ENCODE measurements at places on chromosomes 3 and 15.

DNA sequence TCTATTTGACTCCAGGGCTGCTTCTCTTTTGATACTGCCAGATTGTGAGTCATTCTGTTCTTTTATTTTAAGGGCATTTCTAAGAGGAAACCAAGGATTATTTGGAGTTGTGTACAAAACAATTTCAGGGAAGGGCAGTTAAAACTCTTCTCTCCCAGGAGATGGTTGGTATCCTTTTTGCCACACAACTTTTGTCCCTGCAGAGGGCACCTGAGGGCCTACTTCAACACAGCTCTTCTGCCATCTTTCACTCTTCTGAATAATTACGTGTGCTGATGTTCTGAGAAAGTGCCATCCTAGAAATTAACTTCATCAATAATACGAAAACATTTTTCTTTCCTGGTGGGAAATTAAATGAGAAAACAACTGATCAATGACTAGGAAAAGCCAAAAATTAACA is 75.7 kb upstream of the GADL1 start:
- DNase-seq, result no peak

GRCh38 chr15:62444104-62445022 is 279.3 kb upstream of the C2CD4B start:
- no peak for DNase-seq

GRCh38 chr15:96087180-96087884 is 243.2 kb upstream of the NR2F2 start:
- DNase-seq, result no peak

DNA sequence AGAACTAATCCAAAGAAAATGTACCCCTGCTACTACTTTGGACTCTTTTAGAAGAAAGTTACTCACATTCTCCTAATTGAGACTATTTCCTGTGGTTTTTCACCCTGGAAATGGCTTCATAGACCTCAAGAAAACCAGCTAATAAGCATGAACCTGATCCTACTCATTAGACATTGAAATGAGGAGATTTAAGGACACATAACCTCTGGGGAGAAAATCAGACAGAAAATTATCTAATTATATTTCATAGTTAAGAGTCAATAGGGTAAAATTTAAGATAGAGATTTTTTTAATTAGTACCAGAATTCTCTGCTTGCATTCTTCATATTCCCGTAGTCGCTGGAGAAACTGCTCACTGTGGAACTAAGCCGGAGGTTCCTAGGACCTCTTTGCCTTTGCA is 114.6 kb upstream of the ACP3 start:
- no peak for DNase-seq

DNA sequence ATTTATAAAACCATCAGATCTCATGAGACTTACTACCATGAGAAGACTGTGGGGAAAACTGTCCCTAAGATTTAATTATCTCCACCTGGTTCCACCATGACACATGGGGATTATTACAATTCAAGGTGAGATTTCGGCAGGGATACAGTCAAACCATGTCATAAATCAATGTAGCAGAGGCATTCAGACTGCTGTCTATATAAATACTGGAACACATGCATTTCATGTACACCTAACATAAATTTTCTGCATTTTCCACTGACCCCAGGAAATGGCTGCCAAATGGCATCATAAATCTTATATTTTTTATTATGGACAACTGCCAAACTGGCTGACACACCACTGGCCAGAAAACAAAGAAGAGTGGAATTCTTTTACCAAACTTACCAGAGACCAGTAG is 755.1 kb upstream of the EPHA6 start:
- no peak for DNase-seq

DNA sequence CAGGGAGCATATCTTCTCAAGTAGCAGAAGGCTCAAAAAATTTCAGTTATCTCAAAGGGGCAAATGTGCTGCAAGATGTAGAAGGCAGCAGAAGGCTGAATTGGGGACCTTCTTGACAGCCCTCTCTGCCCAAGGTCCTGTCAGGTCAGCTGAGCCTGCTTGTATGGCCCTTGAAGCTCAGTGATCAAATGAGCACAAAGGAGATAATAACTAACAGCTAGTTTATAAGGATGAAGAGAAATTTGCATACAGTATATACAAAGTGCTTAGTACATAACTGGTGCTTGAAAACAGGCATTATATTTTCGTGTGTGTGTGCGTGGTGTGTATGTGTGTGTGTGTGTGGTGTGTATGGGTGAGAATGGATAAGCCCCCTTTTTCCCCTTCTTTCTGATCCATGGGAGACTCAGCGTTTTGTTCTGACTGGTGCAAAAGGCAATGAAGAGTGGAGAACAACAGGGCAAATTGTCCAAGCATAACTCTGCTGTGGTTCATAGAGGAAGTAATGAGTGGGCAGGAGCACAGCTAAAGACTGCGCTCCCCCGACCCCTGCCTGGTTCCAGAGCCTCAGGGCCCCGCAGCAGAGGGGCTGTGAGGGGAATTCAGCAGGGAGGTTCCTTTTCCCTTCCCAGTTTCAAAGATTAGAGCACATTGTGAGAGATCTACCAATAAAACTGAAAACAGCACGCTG is 356.8 kb upstream of the NR2F2 start:
- DNase-seq, result no peak

DNA sequence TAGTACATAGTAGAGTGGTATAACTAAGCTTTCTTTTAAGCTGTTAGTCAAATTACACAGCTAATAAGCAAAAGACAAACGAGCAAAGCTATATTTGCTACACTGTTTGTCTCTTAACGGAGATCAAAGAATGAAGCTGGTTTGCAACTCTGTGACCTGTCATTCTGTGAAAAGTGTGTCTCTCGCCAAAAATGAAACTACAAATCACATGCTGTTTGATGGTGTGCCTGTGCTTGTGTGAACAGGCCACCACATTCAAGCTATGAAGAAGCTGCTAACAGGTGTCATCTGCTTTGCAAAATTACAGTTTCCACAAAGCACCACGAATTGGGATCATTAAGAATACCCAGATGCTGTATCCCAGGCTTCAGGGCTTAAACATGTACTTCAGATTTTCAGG is 667.8 kb upstream of the NAALADL2 start:
- no peak for DNase-seq

DNA sequence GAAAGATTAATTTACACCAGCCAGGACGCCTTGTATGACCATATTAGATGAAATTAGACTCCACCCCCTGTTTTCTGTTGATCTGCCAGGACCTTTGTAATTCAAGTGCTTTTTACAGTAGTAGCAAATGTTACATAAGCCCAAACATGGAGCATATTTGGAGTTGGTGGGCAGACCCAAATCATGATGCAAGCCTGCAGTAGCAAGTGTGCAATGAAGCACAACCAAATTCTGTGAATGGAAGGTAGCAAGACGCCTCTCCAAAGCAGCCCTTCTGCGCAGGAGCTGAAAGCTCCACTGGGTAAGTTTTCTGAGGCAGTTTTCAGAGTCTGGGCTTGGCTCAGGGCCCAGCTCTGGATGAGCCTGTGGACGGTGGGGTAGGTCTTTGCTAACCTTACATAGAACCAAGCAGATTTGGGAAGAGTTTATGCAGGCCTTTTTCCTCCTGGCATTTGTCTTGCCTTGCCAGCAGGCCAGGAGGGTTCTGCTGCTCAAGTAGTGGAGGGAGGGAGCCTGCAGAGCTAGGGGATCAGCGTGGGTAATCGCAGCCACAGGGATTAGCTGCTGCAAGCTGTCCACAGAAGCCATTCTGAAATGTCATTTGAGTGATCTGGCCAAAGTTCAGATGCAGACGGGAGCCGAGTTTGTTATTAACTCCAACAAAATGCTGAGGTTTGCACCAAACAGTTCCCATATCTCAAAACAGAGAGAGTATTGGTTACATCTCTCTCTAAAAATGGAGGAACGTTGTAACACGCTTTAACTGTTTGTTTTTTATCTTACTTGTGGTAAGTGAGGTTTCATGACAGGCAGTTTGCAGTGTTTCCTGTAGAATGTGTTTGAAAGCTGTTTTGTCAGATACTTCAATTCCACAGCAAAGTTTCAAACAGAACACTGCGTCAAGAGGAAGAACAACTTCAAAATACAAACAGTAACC is 55.4 kb downstream of the PSMD6 start:
- peak; percentile 61 for DNase-seq

- DNase-seq, result no peak
These were observed 13.4 kb downstream of the SEMA7A start for GRCh38 chr15:74420193-74420905.

DNA sequence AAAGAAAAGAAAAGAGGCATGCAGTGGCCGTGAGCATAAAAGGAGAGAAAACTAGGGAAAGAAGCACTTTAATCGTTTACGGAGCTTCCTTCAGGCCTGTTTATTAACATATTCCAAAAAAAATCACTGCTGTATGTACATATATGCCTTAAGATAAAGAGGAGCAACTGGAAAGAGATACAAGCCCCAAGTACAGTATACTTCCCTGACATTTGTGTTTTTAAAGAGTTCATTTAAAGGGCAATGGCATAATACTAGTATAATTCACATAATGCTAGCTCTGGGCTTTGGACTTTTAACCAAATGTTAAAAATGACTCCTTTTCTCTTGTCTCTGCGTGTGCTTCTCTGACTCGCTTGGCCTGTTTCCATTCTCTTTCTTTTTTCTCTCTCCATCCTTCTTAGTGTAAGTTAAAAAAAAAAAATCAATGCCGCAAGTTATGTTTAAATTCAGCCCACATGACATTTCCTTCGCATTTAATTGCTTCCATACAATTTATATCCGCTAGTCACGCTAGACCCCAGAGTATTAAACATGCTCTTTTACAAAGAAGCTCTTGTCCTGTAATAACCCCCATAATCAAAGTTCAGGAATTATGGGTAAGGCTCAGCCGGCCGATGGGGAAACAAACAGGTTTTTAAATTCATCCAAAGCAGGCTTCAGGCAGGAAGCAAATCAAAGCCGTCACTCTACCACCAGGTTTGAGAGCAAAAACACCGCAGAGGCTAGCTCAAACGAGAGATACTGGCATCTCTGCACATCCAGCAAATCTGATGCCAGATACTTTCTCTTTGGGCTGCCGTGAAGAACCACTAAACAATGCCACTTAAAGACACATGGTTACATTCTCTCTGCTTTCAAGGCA is 19.4 kb downstream of the WWTR1 start:
- DNase-seq, result peak; percentile 19

GRCh38 chr15:22904736-22905135 is 66.3 kb downstream of the NIPA2 start:
- DNase-seq, result peak; percentile 55

- no peak for DNase-seq
These were observed 128.4 kb upstream of the SMAD3 start for GRCh38 chr15:66936861-66937582.

GRCh38 chr3:106299300-106300098 is 430.7 kb upstream of the CBLB start:
- DNase-seq, result no peak

DNA sequence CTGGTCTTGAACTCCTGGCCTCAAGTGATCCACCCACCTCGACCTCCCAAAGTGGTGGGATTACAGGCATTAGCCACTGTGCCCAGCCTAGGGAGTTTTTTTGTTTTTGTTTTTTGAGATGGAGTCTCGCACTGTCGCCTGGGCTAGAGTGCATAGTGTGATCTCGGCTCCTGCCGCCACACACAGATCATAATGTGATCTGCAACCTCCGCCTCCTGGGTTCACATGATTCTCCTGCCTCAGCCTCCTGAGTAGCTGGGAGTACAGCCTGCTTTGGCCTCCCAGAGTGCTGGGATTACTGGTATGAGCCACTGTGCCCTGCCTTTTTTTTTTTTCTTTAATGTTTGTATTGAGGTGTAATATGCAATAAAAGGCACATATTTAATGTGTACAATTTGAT is 78.2 kb downstream of the SMAD3 start:
- no peak for DNase-seq

DNA sequence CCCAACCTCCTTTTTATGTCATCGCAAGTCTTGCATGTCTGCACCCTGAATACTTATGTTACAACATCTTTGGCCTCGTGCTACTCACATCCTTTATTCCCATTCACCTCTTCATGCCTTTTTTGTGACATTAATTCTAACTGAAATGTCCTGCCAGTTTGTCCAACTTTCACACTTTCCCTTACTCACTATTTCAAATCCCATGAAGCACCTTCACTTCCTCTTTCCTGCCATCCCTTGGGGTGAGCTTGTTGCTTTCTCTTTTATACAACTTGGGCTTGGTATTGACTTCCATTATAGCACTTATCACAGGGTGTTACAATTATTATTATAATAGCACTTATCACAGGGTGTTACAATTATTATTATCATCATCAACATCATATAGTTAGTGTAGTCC is 496.3 kb downstream of the NLGN1 start:
- DNase-seq, result no peak

GRCh38 chr3:46455231-46456115 is 9.2 kb downstream of the LTF start:
- DNase-seq, result no peak

- no peak for DNase-seq
These were observed 32.3 kb downstream of the ATP13A5 start for GRCh38 chr3:193346259-193346658.

DNA sequence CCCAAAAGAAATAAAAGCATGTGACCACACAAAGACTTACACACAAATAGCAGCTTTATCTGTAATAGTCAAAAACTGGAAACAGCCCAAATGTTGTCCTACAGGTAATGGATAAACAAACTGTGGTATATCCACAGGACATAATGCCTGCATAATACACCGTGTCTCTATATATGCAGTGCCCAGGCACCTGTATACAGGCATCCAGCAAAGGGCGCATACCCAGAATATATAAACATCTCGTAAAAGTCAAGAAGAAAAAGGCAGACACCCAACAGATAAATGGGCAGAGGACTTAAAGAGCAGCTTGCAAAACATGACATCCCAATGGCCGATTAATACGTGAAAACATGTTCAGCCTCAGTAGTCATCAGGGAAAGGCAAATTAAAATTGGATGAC is 7.2 kb downstream of the OSBPL10 start:
- no peak for DNase-seq

DNA sequence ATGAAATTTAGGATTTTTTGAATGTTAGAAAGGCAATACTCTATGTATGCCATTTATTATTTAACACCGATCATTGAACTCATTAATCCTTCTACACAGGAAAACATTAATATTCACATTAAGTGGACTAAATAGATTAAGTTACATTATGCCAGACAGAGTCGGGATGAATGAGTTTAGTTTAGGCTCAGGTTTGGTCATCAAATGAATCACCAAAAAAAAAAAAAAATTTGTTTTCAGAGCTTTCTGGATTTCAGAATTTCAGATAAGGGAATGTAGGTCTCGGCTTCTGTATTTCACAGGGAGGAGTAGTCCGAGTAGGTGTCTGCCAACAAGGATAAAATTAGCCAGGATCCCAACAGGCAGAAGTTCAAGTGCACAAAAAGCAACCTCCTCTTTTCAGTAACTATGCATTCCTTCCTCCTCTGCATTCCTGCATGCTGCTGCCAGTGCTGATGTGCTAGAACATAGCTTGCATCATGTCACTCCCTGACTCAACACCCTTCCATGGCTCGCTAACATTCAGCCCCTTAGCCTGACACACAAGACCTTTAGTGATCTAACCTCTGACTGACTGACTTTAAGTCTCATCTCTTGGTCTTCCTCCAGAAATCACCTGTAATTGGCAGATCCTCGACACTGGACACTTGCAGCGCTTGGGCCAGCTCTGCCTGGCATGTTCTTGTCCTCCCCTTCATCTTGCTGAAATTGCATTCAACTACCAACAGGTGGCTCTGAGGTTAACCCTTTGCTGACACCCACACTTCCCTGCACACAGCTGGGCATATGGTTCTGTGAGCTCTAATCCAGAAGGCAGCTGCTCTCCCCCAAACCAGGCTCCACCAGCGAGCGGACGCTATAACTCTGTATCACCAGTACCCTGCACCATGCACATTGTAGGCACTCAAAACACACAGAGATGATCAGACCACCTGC is 145.4 kb upstream of the PROK2 start:
- DNase-seq, result no peak

Data from NCI-H446 (cell line).